Ascending aorta (tissue), 2 donors: ENCODE measurements at places on chromosomes 6 and 20.
A peak's percentile ranks its signal among the peaks of the same experiment; 100 is the strongest.

- no peak overlapping the region for H3K4me3 ChIP-seq
- DNase-seq = no peak
- no peaks in the 10 kb centered on the region for H3K27me3 ChIP-seq
- H3K27ac ChIP-seq = no peak overlapping the region
Observed at GRCh38 chr6:149477544-149477943, 7.3 kb downstream of the ZC3H12D start.

DNA sequence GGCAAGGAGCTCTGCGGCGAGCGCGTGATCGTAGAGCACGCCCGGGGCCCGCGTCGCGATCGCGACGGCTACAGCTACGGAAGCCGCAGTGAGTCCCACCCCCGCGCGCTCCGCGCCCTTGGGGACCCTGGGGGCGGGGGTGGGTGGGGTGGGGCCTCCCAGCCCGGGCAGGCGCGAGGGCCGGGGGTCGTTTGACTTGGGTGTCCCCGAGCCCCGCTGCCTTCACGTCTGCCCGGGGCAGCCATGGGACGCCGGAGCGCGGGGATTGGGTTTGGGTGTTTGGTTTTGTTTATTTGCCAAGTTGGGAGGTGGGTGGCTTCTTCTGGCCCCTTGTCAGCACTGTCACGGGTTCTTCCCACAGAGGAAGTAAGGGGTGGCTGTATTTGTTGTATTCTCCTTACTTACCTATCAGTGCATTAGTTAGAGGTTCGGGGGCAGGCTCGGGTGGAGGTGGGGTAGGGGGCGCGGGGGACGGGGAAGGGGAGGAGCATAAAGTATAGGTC, 777 bp downstream of the SRSF6 start:
- peaks cover 17% of the 10 kb centered on the region for H3K4me1 ChIP-seq
- DNase-seq = no peak
- H3K4me3 ChIP-seq = peak overlapping the region; percentile 91
- H3K27ac ChIP-seq = peak overlapping the region; percentile 100
- H3K27me3 ChIP-seq = no peaks in the 10 kb centered on the region

DNA sequence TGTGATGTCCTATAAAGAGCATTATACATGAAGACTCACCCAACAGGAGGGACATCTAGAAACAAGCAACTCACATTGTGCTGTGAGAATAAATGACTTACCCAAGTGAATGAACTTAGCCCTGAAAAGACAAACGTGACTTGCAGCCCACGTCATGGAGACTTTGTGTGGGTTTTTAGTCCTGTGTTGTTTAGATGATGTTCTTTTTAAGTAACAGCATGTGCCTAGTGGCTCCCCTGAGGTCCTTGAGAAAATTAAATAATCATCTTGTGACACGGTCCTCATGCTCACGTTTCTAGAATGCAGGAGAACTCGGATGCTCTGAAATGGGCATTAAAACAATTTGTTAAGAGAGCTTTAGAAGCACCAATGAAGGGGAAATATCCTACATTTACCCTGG, 165.1 kb downstream of the SASH1 start:
- H3K4me3 ChIP-seq = peak overlapping the region; percentile 67
- no peaks in the 10 kb centered on the region for H3K27me3 ChIP-seq
- H3K36me3 ChIP-seq = no peaks in the 10 kb centered on the region
- H3K27ac ChIP-seq = peak overlapping the region; percentile 84
- peaks cover 16% of the 10 kb centered on the region for H3K4me1 ChIP-seq
- peak; percentile 83 for DNase-seq

DNA sequence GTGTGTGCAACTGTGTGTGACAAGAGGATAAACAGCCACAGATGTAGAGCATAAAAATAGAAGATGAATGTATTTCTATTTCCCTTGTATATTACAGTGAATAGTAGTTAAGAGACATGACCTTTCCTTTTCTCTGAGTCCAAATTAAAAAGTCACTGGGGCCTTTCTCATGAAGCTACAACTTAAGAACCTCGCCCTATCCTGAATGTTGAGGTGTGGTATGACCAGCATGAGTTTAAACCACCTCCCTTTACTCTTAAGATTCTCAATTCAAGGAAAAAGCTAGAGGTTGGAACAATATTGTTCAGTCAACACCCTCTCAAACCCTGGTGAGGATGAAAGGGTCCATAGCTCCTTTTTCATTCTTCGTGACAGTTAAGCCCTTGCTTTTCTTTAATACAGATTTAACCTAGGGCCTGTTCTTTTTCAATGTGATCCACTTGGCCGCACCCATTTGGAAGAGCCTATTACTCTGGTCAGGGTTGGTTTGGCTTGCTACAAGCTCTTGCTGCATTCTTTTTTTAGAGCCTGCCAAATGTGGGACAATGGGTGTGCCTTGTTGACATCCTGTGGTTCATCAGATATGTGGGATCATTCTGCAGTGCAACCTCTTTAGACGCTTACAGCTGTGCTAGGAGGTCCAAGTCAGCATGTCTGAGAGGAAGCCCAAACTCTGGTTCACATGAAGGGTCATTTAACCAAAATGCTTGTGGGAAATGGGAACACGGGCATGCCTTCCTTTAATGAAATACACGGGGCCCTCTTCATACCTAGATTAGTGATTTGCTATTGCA, 290.0 kb downstream of the HAO1 start:
- H3K4me1 ChIP-seq = no peaks in the 10 kb centered on the region
- H3K27me3 ChIP-seq = no peaks in the 10 kb centered on the region
- H3K27ac ChIP-seq = no peak overlapping the region
- no peaks in the 10 kb centered on the region for H3K36me3 ChIP-seq
- DNase-seq = no peak

- peak; percentile 83 for DNase-seq
- no peaks in the 10 kb centered on the region for H3K27me3 ChIP-seq
- H3K36me3 ChIP-seq = no peaks in the 10 kb centered on the region
- peak overlapping the region; percentile 63 for H3K4me3 ChIP-seq
Observed at GRCh38 chr6:28980852-28981430, 24.2 kb downstream of the ZNF311 start.
